ENCODE measurements at places on chromosomes 11 and 22.

DNA sequence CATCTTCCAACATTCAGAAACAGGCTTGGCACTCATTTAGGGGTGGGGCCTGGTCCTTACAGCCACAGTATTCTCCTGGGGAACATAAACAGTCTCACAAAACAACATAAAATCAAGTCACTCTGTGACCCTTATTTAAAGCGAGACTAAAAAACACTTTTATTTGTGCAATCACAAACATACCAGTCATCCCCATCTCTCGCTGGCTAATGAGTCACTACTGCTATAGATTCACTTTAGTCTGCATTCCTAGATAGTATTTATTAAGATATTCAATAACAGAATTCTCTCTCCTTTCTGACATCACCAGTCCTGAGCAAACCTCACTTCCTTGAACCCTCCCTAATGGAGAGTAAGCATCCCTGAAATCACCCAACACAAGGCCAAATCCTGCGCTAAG, 68.0 kb downstream of the ZBTB44 start:
- DNase-seq: no peak

- DNase-seq: no peak
Measured at GRCh38 chr11:100776212-100776896, 89.3 kb downstream of the ARHGAP42 start.

DNA sequence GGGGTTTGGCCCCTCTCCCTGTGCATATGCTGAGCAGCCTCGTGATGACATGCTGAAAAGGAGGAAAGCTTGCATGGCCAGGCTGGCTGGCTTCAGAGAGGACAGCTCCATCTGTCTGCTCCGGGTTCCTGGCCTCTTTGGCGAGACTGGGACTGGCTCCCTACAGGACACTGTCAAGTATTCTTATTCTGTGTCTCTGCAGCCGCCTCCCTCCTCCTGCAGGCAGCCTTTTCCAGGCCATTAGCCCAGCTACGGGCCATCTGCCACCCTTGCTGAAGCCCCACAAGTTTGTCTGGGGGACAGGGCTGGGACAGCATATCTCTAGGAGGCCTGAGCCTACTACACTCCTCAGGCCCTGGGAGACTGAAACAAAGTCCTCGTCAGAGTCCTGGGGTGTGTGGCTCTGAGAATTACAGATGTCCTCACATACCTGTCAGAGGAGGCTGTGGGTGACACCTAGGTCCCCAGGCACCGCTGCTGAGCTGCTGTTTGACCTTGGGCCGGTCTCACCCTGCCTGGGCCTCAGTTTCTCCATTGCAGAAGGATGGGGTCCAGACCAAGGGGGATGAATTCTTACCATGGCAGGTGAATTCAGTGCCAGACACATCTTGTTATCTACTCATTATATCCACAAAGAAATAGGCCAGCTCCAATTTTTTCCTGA, 11.0 kb downstream of the MRGPRG start:
- no peak for DNase-seq

DNA sequence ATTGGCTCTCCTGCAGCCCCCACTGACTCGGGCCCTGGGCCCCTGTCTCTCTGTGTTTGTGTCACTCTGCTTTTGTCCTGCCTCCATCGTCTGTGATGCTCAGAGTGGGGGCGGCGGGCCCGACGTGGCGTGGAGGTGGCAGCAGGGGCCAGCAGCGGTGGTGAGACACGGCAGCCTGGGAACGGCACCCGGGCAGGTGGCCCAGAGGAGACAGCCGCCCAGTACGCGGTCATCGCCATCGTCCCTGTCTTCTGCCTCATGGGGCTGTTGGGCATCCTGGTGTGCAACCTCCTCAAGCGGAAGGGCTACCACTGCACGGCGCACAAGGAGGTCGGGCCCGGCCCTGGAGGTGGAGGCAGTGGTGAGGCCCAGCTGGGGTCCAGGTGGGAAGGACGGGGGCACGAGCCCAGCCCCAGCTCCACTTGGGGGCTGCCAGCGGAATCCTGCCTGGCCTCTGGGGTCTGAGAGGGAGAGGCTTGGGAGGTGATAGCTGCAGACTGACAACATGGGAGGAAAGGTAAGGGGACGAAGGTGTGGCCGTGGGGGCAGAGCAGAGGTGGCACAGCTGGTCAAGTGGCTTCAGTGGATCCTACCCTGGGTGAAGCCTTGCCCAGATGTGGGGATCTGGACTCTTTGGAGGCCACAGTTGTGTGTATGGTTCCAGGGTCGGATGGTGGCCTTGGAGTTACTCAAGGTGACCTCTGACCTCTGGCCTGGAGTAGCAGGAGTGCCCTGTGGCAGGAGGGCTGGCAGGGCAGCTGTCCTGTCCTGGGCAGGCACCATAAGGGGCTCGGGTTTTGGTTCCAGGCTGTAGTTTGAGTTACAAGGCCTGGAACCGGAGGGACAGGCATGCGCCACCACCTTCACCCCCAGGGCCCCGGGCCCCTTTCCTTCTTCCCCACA, 16.2 kb downstream of the RELT start:
- DNase-seq: no peak

GRCh38 chr11:45178890-45179671, 32.6 kb downstream of the PRDM11 start:
- no peak for DNase-seq

DNA sequence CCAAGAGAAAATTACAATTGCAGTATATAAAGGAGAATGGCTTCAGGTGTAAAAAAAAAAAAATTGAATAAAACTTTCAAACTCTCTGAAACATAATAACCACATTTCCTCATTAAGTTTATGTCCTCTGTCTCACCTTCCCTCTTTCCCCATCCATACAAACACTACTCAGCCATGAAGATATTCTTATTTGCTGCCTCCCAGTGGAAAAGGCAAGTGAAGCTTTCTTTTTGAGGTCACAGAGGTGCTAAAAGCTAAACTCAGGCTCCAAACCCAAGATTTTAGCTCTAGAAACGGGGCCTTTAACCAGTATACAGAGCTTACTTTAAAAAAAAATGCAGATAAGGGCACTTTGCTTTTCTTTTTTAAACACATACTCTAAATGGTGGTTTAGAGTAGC, 1568.5 kb downstream of the FAM181B start:
- DNase-seq: no peak
